T-helper 17 cell (primary cell): ENCODE measurements at places on chromosomes 2 and 18. TPM values are rescaled to one million over a fixed set of nuclear protein-coding genes. Genes with fewer than 3 reads are reported as not detected.

TM4SF20 gene
- total RNA-seq, result not detected

CUL3 gene
- total RNA-seq, result 99.7 TPM

RBM43 gene
- total RNA-seq, result 10.4 TPM

ZEB2 gene
- 61.1 TPM for total RNA-seq

IL36G gene
- total RNA-seq, result not detected

IL18R1 gene
- total RNA-seq, result 17.4 TPM

DNA sequence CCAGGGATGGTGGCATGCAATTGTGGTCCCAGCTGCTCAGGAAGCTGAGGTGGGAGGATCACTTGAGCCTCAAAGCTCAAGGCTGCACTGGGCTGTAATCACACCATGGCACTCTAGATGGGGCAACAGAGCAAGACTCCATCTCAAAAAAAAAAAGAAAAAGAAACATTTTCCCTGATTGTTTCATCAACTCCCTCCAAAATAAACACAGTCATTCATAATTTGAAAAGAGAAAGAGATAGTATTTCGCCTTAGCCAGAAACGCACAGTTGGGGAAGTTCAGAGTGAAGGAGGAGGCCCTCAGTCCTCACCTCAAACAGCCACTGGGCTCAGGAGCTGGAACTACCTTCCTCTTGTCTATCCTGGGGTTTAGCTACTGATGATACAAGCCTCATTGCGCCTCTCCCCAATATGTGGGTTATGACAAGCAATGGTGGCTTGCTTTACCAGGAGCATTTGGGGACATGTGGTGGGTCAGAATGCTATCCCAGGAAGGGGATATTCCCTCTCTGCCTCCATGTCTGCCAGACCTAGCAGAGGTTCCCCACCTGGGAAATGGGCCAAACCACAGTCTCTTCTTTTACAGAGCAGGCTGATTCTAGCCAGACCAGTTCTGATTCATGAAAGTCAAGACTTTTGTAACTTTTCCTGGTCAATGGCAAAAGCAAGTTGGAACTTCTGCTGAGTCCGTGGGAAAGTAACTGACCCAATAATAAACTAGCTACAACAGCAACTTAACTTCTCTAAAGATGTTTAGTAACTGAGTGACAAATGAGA, 22.2 kb upstream of the TMEM87B start:
- peaks cover 9% of the 10 kb centered on the region for H3K27me3 ChIP-seq
- no peak overlapping the region for H3K4me3 ChIP-seq
- H3K27ac ChIP-seq, result no peak overlapping the region
- H3K4me1 ChIP-seq, result no peaks in the 10 kb centered on the region
- no peak for DNase-seq
- H3K36me3 ChIP-seq, result no peaks in the 10 kb centered on the region

DNA sequence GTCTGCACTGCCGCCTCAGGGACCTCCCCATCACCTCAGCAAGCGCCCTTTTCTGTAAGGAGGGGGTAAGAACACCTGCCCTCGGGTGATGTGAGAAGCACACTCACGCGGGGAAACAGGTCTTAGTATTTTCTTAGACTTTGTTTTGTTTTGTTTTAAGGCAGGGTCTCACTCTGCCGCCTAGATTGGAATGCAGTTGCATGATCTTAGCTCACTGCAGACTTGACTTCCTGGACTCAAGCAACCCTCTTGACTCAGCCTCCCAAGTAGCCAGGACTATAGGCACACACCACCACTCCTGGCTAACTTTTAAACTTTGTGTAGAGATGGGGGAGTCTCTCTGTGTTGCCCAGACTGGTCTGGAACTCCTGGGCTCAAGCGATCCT, 37.1 kb downstream of the RAMP1 start:
- H3K27ac ChIP-seq, result peak overlapping the region; percentile 67
- no peaks in the 10 kb centered on the region for H3K27me3 ChIP-seq
- no peak overlapping the region for H3K4me3 ChIP-seq

DNA sequence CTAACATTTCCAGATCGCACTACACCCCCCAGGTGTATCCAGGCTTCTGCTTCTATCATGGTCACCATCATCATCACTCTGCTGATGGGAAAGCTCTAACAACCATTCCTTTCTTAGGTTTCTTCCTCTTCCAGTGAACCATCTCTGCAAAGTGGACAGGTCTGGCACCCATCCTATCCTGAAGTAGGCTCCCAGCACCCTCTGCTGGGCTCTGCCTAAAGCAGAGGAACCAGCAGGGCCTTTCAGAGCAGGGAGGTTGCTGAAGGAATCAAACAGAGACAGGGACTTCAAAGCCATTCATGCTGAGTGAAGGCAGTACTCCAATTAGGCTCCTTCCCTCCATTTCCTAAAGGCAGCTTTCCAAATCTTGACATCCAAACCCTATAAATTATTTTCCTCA, 27.2 kb upstream of the SATB2 start:
- no peaks in the 10 kb centered on the region for H3K4me1 ChIP-seq
- H3K27me3 ChIP-seq, result peaks cover 47% of the 10 kb centered on the region
- H3K36me3 ChIP-seq, result no peaks in the 10 kb centered on the region

GRCh38 chr2:181628590-181629585, 28.0 kb downstream of the CERKL start:
- H3K4me3 ChIP-seq, result no peak overlapping the region
- no peak for DNase-seq

- H3K27ac ChIP-seq, result no peak overlapping the region
- peaks cover 2% of the 10 kb centered on the region for H3K4me1 ChIP-seq
- peaks cover 2% of the 10 kb centered on the region for H3K36me3 ChIP-seq
- H3K27me3 ChIP-seq, result peaks cover 50% of the 10 kb centered on the region
- H3K4me3 ChIP-seq, result no peak overlapping the region
These were observed 53.9 kb downstream of the TCF7L1 start for GRCh38 chr2:85187069-85187468.

DNA sequence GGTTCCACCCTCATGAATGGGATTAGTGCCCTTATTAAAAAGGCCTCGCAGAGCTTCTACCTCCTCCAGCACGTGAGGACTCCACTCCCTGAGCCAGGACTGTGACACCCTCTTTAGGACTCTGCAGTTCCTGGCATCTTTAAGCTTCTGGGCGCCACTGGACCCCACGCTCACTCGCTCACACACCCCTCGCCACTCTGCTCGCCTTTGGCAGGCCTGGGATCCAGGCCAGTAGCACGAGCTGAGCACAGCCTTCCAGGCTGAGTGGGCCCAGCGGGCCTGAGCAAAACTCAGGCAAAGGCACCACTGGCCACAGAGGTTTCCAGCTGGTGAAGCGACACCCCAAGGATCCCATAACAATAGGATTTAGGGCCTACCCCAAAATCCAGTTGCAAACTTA, 107.9 kb upstream of the GPC1 start:
- H3K4me1 ChIP-seq, result no peaks in the 10 kb centered on the region
- H3K27me3 ChIP-seq, result peaks cover 35% of the 10 kb centered on the region
- H3K27ac ChIP-seq, result no peak overlapping the region
- H3K36me3 ChIP-seq, result peaks cover 2% of the 10 kb centered on the region

GRCh38 chr2:177165721-177166711, 46.6 kb upstream of the HNRNPA3 start:
- peak overlapping the region; percentile 79 for H3K4me3 ChIP-seq
- H3K36me3 ChIP-seq, result no peaks in the 10 kb centered on the region
- peaks cover 16% of the 10 kb centered on the region for H3K4me1 ChIP-seq
- no peak overlapping the region for H3K27ac ChIP-seq

DNA sequence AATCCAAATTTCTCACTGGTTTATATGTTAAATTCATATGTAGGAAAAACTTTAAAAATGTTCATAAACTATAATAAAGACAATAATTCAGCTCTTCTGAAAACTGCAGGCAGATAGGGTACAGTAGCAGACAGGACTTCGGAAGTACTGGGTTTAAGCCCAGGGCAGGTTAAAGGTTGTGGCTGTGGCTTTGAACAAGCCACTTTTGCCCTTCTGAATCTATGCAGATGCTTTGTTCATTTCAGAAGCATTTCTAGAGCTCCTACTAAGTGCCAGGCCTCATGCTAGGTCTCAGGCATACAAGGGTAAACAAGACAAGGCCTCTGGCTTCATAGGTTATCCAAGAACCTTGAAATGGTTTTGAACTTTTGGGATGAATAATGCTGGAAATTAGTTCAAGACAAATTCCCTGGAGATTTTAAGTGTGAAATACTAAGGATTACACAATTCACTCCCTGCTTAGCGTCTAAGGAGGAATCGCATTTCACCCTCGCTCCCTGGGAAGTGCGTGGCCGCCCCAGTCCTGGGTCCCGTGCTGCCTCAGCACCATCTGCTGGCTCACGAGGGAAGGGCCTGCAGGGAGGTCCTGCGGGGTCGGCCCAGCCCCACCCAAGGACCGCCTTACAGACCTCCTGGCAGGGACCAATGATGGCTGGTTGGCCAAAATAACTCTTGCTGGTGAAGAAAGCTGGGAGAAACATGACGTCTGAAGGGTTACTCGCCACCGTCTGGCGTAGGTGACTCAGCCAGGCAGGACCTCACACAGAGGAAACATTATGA, 67.7 kb upstream of the L3MBTL4 start:
- no peak overlapping the region for H3K4me3 ChIP-seq
- H3K27me3 ChIP-seq, result no peaks in the 10 kb centered on the region
- no peaks in the 10 kb centered on the region for H3K36me3 ChIP-seq
- no peaks in the 10 kb centered on the region for H3K4me1 ChIP-seq

- DNase-seq, result no peak
- H3K36me3 ChIP-seq, result peaks cover 3% of the 10 kb centered on the region
- peak overlapping the region; percentile 51 for H3K27ac ChIP-seq
- no peaks in the 10 kb centered on the region for H3K27me3 ChIP-seq
These were observed 13.1 kb downstream of the CHST10 start for GRCh38 chr2:100404411-100404810.

DNA sequence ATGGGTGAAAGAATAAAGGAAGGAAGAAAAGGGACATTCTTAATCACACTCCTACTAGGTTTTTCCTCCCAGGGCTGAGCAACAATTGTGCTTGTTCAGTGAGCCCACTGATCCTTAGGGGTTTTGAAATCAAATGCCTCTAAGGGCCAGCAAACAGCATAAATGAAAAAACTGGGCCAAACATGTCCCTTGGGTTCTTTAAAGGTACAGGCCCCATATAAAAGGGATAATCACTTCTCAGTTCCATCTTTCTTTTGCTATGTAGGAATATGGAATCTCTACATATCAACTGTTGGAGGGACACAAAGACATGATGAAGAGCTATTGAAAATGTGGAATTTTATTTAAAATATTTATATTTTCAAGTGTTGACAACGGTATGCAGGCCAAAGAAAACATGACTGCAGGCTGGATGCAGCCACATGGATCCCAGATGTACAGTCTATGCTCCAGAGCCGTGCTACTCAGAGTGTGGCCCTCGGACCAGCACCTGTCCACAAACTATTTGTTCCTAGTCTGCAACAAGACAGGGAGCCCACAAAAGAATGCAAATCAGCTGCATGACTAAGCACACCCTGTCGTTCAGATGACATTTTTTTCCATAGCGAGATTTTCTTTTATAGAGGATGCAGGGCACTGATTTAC, 110.0 kb downstream of the CDH20 start:
- no peak overlapping the region for H3K27ac ChIP-seq
- H3K36me3 ChIP-seq, result no peaks in the 10 kb centered on the region
- no peak for DNase-seq
- no peaks in the 10 kb centered on the region for H3K4me1 ChIP-seq
- H3K27me3 ChIP-seq, result no peaks in the 10 kb centered on the region
- H3K4me3 ChIP-seq, result no peak overlapping the region

DNA sequence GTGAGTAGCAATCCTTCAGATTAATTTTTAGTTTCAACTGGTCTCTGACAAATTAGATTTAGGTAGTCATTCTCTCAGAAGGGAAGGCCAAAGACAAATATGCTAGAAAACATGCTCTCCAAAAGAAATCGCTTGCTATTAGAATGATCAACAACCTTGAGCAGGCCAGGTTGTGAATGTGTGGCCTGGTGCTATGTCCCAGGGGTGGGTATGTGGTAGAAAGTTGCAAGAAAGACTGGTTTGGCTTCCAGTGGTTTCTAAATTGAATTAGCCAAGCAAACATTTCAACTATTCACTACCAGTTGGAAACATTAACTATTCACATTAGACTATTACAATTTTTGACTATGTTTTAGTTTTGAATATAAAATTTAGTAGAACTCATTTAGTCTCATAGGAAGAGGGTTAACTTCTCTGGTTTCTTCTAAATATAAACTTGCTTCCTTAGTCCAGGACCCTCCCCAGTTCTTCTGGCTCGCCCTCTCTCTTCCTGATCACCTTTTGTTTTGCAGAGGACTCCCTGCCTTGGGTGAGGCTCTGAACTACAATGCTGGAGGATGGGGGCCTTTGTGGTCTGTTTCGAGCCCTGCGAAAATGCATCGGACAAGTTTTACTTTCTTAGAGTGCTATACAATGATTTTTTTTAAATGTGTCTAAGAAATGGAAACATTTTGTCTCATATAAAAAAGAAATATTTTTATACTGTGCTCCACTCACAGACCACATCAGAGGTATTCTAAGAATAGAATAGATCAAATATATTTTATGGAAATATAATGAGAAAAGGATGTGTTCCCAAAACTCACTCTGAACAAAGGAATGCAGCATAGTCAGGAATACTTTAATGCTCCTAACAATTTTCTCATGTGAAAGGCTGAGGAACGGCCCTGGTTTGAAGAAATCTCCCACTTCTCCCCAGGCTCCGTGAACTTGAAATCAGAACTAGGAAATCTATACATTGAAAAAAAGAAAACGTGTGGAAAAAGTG, 375.0 kb upstream of the ZEB2 start:
- no peaks in the 10 kb centered on the region for H3K36me3 ChIP-seq
- H3K27me3 ChIP-seq, result peaks cover 3% of the 10 kb centered on the region
- DNase-seq, result no peak
- no peak overlapping the region for H3K4me3 ChIP-seq
- H3K27ac ChIP-seq, result no peak overlapping the region
- no peaks in the 10 kb centered on the region for H3K4me1 ChIP-seq

DNA sequence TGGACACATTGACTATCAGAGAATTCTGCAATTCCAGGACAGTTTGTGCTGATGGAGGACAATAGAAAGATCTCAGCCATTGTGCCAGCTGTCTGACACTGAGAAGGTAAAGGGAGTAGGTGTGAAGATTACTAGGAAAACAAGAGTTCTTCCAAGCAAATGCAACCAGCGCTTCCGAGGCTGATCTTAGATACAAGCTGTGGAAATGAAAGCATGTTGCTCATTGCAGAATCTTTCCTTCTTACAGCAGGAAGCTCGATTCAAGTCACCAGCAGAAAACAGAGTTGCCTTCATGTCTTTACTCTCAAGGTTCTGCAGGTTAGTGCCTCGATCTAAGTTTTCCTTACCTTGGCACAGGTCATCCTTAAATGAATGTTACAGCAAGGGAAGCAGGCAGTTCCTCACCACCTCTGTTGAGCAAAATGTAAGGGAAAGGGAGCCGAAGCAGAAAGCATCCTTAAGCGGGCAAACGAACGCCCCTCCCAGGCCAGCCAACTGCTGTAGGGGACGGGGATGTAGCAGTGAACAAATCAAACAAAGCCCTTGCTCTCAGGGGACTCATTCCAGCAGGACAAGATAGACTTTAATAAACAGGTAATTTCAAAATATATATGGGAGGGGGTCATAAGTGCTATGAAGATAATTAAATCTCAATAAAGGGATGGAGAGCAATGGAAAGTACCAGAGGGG, 54.3 kb downstream of the MARCHF4 start:
- peaks cover 3% of the 10 kb centered on the region for H3K36me3 ChIP-seq
- peaks cover 5% of the 10 kb centered on the region for H3K4me1 ChIP-seq
- no peak overlapping the region for H3K4me3 ChIP-seq
- H3K27me3 ChIP-seq, result peaks cover 28% of the 10 kb centered on the region
- H3K27ac ChIP-seq, result no peak overlapping the region
- DNase-seq, result no peak

- H3K4me3 ChIP-seq, result no peak overlapping the region
- H3K27ac ChIP-seq, result no peak overlapping the region
- DNase-seq, result no peak
These were observed 99.7 kb downstream of the GULP1 start for GRCh38 chr2:188391354-188391753.

- H3K4me3 ChIP-seq, result no peak overlapping the region
- peaks cover 83% of the 10 kb centered on the region for H3K27me3 ChIP-seq
- peaks cover 14% of the 10 kb centered on the region for H3K4me1 ChIP-seq
- peaks cover 14% of the 10 kb centered on the region for H3K36me3 ChIP-seq
- DNase-seq, result no peak
- no peak overlapping the region for H3K27ac ChIP-seq
These were observed 3.5 kb downstream of the WNT6 start for GRCh38 chr2:218863021-218863520.
